ENCODE measurements at places on chromosomes 16 and 17. TPM values are rescaled to one million over a fixed set of nuclear protein-coding genes. Genes with fewer than 3 reads are reported as not detected.

DNA sequence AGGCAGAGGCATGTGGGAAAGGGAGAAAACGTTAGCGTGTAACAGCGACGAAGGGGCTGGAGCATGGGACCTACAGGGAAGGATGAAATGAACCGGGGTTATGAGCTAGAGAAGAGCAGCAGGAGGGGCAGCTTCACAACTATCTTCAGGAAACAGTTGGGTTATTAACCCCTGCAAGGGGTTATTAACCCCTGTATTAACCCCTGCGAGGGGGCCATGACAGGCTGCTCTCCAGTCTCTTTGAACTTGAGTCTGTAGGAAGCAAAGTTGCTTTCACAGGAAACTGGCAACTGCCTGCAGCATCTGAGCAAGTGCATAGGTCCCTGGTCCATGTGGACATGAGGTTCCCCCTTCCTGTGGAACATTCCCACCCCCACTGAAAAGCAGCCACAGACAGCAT lies 119.2 kb upstream of the CRHR1 start:
- no peak overlapping the region for H3K4me3 ChIP-seq
- H3K4me1 ChIP-seq, result no peaks in the 10 kb centered on the region
- DNase-seq, result no peak
- no peaks in the 10 kb centered on the region for H3K27me3 ChIP-seq
- no peak overlapping the region for H3K27ac ChIP-seq

- H3K36me3 ChIP-seq, result peaks cover 24% of the 10 kb centered on the region
- H3K4me3 ChIP-seq, result no peak overlapping the region
- H3K27me3 ChIP-seq, result no peaks in the 10 kb centered on the region
- no peak overlapping the region for H3K27ac ChIP-seq
Observed at GRCh38 chr16:8908810-8909468, 26.8 kb downstream of the LITAFD start.

DNA sequence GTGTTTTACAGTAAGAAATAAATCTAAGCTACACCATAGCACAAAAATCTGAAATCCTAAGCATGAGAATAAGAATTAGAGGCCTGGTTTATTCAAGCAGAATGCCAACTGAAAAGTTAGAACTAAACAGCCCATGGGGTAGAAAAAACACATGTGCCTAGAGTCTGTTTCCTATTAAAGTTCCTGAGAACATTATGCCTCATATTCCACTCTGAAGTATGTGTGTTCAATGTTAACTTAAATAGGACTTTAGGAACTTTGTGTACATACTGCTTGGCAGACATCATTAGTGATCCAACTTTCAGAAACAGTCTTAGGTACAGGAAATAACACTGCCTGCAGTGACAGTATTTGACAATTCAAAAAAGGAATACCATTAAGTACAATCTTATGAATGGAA lies 18.2 kb downstream of the HEATR6 start:
- H3K4me1 ChIP-seq, result no peaks in the 10 kb centered on the region
- no peak overlapping the region for H3K4me3 ChIP-seq
- H3K36me3 ChIP-seq, result peaks cover 9% of the 10 kb centered on the region
- no peak overlapping the region for H3K27ac ChIP-seq
- DNase-seq, result no peak

RAB37 gene
- 4.5 TPM for polyA plus RNA-seq

DNA sequence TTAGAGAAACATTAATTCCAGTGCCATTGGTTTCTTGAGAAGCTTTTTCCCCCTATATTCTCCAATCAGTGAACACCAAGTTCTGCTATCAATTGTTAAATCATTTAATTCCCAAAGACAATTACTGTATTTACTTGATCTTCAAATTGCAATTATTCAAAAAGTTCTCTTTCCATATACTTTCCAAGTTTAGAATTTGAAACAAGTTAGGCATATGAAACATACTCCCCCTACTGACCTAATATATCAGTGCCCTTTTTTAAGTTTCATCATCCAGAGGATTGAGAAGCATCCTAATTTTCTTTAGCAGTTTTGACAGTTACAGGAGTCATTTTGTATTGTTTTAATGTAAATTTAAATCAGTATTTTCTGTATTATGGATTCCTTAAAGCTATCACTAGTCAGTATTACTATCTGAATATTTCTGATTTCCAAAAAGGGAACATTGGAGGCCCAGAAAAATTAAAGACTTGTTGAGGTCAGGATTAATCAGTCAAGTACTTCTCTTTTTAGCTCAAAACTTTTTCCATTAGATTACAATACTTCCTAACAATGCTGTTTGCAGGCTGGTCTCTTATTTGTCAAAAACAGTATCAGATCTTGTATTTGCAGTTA lies 16.3 kb downstream of the MEIOC start:
- no peaks in the 10 kb centered on the region for H3K4me1 ChIP-seq
- no peaks in the 10 kb centered on the region for H3K27me3 ChIP-seq
- peaks cover 3% of the 10 kb centered on the region for H3K36me3 ChIP-seq

HELZ gene
- polyA plus RNA-seq, result 2.7 TPM

VMO1 gene
- 6.8 TPM for polyA plus RNA-seq

DNA sequence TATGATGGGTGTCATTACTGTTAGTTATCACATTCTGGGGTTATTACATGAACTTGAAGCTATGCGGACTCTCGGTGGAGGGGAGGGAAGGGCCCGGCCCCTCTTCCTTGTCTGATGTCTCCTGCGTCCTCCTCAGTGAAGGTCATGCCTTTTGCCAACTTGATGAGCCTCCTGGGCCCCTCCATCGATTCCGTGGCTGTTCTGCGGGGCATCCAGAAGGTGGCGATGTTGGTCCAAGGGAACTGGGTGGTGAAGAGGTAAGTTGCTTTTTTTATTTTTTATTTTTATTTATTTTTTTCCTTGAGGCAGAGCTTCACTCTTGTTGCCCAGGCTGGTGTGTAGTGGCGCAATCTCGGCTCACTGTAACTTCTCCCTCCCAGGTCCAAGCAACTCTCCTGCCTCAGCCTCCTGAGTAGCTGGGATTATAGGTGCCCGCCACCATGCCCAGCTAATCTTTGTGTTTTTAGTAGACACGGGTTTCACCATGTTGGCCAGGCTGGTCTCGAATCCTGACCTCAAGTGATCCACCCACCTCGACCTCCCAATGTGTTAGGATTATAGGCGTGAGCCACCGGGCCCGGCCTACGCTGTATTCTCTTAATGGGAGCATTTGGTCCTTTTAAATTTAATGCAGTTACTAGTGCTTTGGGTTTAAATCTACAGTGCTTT lies 21.6 kb downstream of the POLR3E start:
- H3K27me3 ChIP-seq, result no peaks in the 10 kb centered on the region
- no peak overlapping the region for H3K4me3 ChIP-seq
- no peaks in the 10 kb centered on the region for H3K4me1 ChIP-seq

GRCh38 chr17:36196131-36196486 lies 449 bp downstream of the CCL3L1 start:
- H3K4me3 ChIP-seq, result no peak overlapping the region
- DNase-seq, result no peak
- no peaks in the 10 kb centered on the region for H3K4me1 ChIP-seq
- H3K27ac ChIP-seq, result no peak overlapping the region

- H3K27ac ChIP-seq, result no peak overlapping the region
- H3K27me3 ChIP-seq, result no peaks in the 10 kb centered on the region
- H3K4me1 ChIP-seq, result no peaks in the 10 kb centered on the region
- DNase-seq, result peak; percentile 64
- no peak overlapping the region for H3K4me3 ChIP-seq
Observed at GRCh38 chr17:50297407-50297865, 23.2 kb downstream of the TMEM92 start.

DNA sequence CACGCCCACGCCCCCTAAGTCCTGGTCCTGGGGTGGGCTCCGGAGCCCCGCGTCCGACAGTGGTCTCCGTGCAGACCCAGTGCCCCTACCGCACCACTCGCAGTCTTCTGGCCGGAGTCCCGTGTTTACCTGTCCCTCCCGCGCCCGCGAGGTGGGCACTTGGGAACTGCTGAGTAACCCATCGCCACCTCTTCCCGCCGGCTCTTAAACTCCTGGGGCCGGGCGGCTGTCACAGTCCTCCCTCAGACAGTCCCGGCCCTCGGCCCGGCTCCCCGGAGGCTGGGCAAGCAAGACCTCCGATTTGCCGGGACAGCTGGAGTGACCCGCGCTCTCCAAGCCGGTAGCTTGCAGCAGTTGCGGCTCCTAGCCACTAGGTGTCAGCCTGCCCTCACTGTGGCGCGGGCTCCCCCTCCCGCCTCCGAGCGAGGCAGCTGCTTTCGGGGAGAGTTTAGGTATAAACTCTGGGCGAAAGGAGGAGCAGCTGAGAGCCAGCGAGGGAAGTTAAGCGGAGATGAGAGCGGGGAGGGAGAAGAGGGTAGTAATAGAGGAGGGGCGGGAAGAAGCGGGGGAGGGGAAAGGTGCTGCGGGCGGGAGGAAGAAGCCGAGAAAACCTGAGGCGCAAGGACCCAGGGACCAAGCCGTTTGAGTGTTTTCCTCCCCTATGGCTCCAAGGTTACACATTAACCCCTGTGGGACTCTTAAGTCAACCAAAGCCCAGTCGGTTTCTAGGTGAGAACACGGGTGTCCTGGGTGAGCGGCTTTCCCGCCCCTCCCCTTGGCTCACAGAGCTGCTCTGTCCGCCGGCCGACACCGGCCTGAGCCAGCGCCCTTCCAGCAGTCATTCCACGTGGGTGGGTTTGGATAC lies 826 bp upstream of the TLCD1 start:
- peaks cover 30% of the 10 kb centered on the region for H3K36me3 ChIP-seq
- no peaks in the 10 kb centered on the region for H3K4me1 ChIP-seq
- no peaks in the 10 kb centered on the region for H3K27me3 ChIP-seq

GRCh38 chr17:13702266-13702665 lies 100.5 kb upstream of the HS3ST3A1 start:
- H3K36me3 ChIP-seq, result no peaks in the 10 kb centered on the region
- DNase-seq, result no peak
- no peak overlapping the region for H3K27ac ChIP-seq
- no peaks in the 10 kb centered on the region for H3K4me1 ChIP-seq

- DNase-seq, result peak; percentile 57
- no peaks in the 10 kb centered on the region for H3K27me3 ChIP-seq
- H3K27ac ChIP-seq, result no peak overlapping the region
- H3K36me3 ChIP-seq, result no peaks in the 10 kb centered on the region
Observed at GRCh38 chr17:34146440-34147043, 108.5 kb upstream of the CCL2 start.

GRCh38 chr16:57634171-57634570 lies 5.7 kb downstream of the ADGRG1 start:
- no peaks in the 10 kb centered on the region for H3K4me1 ChIP-seq
- no peak overlapping the region for H3K4me3 ChIP-seq
- no peak for DNase-seq
- H3K27me3 ChIP-seq, result no peaks in the 10 kb centered on the region

- no peak for DNase-seq
- no peaks in the 10 kb centered on the region for H3K27me3 ChIP-seq
- no peaks in the 10 kb centered on the region for H3K4me1 ChIP-seq
- no peaks in the 10 kb centered on the region for H3K36me3 ChIP-seq
Observed at GRCh38 chr17:79907217-79907715, 68.0 kb upstream of the CBX4 start.

- H3K4me1 ChIP-seq, result no peaks in the 10 kb centered on the region
- H3K36me3 ChIP-seq, result no peaks in the 10 kb centered on the region
- H3K4me3 ChIP-seq, result no peak overlapping the region
Observed at GRCh38 chr16:70809392-70810060, 8.6 kb upstream of the VAC14 start.

DNA sequence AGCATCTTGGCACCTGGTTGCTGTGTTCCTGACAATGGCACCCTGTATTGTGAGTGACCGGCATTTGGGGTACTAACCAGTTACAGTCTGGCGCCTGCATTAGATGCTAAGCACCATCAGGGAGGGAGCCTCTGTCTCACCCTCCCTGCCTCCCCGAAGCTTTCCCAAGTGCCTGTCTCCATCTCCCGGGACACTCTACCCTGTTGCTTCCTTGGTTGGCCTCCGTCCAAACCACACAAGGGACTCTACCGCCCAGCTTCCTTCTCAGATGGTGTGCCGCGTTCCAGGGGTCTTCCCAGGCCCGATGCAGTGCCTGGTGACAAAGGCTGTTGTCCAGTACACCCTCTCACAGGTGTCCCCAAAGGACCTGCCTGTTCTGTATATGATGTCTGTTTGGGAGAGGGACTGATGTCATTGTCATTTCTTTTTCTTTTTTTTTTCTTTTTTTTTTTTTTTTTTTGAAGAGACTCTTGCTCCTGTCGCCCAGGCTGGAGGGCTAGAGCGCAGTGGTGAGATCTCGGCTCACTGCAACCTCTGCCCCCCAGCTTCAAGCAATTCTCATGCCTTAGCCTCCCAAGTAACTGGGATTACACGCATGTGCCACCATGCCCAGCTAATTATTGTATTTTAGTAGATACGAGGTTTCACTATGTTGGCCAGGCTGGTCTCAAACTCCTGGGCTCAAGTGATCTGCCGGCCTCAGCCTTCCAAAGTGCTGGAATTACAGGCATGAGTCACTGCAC lies 6.7 kb downstream of the SNN start:
- DNase-seq, result peak; percentile 58
- H3K4me3 ChIP-seq, result no peak overlapping the region
- peaks cover 12% of the 10 kb centered on the region for H3K4me1 ChIP-seq
- H3K27ac ChIP-seq, result peak overlapping the region; percentile 60

GRCh38 chr17:16589097-16589969 lies 20.3 kb upstream of the ZNF287 start:
- no peaks in the 10 kb centered on the region for H3K4me1 ChIP-seq
- peak overlapping the region; percentile 29 for H3K27ac ChIP-seq
- DNase-seq, result peak; percentile 87
- H3K27me3 ChIP-seq, result no peaks in the 10 kb centered on the region
- no peaks in the 10 kb centered on the region for H3K36me3 ChIP-seq
- H3K4me3 ChIP-seq, result peak overlapping the region; percentile 48

DNA sequence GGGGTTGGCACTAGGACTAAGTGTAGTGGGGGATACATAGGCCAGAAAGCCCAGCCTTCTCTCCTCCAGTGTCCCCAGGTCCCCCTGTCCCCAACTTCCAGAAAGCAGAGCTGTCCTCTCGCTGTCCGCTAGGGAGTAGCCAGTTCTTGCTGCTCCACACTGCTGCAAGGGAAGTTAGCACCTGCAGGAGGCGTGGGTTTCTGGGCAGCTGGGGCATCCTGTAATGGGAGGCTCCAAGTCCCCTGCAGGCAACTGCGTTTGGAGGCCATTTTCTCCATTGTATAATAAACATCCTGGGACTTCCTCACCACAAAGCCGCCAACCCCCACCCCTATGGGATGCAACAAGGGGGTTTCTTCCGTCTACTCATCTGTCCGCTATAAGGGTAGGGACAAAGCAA lies 1.7 kb downstream of the RPRML start:
- peak; percentile 49 for DNase-seq
- no peaks in the 10 kb centered on the region for H3K4me1 ChIP-seq
- no peak overlapping the region for H3K27ac ChIP-seq
- H3K27me3 ChIP-seq, result peaks cover 15% of the 10 kb centered on the region

DNA sequence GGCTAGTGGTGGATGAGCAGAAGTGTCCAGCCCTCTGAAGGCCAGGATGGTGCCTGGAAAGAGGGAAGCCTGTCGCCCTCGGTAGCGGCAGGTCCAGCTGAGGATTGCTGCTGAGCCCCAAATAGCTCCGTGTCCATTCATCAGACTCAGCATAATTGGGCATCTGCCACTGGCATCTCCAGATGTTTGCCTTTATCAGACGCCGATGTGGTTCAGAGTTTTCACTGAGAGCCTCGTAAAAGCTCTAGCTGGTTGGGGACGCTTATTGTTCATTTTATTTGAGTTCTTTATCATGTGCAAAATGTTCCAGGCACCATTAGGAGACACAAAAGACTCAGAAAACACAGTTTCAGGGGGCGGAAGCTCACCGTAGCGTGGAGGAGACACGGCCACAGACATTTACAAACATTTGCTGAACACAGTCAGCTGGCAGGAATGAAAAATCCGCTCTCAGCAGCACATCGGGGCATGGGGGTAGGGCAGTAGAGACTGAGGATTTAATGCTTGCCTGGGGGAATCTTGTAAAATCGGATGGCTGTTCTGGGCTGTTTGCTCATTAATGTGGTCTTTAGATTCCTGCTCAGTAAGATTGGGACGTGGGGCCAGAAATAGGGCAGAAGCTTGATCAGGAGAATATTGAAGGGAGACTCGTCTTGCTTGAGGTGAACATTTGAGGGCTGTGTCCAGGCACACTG lies 41.7 kb downstream of the SMPD3 start:
- peak; percentile 8 for DNase-seq
- H3K4me3 ChIP-seq, result no peak overlapping the region

All from small intestine (tissue), 16 donors.